ENCODE measurements at places on chromosomes 7 and 10.

GRCh38 chr7:151825721-151826120, 51.2 kb downstream of the PRKAG2 start:
- DNase-seq, result no peak

DNA sequence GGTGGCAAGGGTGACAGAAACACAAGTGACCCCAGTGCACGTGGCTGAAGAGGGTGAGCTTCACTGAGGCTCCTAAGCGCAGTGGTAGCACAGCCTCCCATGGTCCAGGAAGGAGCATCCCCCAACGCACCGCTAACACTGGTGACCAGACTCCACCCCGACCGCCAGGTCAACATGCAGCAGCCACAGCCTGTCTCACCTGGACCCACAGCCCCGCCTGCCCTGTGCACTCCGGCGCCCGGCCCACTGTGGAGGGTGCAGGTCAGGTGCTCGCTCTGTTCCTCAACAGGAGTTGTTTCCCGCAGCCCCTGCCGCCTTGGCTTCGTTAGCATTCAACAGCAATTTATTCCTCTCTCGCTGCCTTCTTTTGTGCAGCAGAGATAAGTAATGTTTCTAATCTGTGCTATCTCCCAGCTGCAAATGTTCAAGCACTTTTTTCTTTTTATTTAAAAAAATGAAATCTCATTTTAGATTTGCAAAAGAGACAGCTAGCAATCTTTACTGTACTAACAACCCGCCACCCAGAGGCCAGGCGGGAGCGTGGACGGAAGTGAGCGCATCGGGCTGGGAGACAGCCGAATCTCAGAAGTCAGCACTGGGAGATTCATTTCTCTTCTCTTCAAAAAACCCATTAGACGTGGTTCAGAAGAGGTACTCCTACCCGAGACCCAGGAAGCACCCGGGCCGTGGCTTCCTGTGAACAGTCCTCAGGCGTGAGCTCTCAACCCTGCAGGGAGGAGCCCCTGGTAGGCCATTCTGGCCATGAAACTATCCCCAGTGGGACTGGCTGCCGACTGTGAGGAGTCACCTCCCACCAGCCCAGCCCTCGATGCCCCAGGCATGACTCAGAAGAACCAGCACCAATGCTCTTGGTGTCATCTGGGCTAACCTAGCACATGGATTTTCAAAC, 133.4 kb downstream of the MAD1L1 start:
- no peak for DNase-seq

- DNase-seq, result no peak
These were observed 64.9 kb downstream of the CUL1 start for GRCh38 chr7:148763622-148764021.

DNA sequence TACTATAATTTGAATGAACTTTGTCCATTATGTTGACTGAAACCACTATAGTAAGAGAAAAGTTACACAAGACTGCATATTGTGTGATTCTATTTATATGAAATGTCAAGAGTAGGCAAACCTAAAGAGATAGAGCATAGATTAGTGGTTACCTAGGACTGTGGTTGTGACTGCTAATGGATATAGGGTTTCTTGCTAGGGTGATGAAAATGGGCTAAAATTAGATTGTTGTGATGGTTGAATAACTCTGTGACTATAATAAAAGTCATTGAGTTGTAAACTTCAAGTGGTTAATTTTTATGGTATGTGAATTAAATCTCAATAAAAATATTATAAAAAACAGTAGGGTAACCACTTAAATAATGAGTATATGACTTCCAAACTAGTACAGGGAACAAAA, 142.9 kb upstream of the AHR start:
- no peak for DNase-seq

DNA sequence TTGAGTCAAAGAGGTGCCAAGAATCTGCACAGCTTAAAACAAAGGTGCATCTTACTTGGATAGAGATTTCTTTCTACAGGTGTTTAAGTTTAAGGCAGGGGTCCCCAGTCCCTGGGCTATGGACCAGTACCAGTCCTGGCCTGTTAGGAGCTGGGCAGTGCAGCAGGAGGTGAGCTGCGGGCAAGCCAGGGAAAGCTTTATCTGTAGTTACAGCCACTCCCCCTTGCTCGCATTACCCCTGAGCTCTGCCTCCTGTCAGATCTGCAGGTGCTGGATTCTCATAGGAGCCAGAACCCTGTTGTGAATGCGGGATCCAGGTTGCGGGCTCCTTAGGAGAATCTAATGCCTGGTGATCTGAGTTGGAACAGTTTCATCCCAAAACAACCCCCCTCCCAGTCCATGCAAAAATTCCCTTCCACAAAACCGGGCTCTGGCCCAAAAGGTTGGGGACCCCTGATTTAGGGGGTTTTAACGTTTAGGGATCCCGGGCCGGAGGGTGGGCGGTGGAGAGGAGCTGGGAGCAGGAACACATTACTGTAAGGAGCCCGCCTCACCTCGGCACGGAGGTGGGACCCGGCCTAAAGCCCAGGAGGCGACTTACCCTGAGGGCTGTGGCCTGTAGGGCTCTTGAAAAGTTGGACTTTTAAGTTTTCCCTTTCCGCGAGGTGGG, 60.2 kb downstream of the ZNF467 start:
- no peak for DNase-seq

DNA sequence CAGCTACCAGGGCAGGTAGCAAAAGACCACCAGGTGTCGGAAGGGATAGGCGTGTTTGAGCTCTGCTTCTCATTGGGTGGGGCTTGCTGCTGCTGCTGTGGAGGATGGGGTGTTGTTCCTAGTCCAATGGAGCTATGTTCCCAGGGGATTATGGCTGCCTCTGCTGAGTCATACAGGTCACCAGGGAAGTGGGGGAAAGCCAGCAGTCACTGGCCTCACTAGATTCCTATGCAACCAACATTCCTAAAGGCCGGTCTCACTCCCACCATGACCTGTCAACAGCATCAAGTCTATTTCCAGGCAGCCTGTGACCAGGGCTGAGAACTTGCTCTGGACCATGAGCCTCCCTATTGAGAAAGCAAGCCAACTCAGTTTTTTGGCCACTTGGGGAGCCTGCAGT, 1160.8 kb downstream of the REEP3 start:
- peak; percentile 47 for DNase-seq

- DNase-seq, result no peak
These were observed 32.2 kb upstream of the ZFAND2A start for GRCh38 chr7:1192171-1192676.

DNA sequence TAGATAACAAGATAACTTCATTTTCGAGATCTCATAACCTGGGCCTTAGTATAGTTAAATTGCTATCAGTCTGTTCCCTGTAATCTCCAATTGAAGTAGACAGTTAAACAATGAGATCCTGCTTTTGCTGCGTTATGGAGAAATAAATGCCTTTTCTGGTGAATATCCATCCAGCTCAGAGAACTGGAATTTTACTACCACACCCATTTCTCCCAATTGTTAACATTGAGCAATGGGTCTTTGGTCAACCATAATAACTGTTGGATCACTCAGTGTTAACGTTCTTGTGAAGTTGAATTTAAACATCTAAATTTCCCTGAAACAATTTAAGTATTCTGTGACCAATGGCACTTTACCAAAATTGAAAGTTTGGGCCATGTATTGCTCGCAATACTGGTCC, 3.0 kb downstream of the CALU start:
- DNase-seq, result no peak

- peak; percentile 44 for DNase-seq
These were observed 43.0 kb downstream of the TMEM130 start for GRCh38 chr7:98826811-98827231.

- no peak for DNase-seq
These were observed 157.0 kb downstream of the TAX1BP1 start for GRCh38 chr7:27897001-27897400.

DNA sequence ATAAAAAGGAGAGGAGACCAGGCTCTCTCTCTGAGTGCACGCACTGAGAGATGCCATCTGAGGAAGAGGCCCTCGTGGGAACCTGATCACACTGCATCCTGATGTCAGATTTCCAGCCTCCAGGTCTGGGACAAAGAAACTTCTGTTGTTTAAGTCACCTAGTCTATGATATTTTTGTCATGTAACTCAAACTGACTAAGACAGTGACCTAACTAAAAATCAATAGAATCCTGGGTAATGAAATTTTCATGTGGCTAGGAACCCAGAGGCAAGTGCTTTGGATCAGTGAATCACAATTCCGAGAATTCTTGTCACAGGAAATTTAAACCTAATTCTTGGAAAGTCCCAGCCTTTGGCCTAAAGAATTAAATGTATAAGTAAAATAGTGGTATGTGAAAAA, 107.7 kb downstream of the SLC16A9 start:
- DNase-seq, result no peak

GRCh38 chr7:91230503-91230902, 33.7 kb upstream of the FZD1 start:
- DNase-seq, result no peak

DNA sequence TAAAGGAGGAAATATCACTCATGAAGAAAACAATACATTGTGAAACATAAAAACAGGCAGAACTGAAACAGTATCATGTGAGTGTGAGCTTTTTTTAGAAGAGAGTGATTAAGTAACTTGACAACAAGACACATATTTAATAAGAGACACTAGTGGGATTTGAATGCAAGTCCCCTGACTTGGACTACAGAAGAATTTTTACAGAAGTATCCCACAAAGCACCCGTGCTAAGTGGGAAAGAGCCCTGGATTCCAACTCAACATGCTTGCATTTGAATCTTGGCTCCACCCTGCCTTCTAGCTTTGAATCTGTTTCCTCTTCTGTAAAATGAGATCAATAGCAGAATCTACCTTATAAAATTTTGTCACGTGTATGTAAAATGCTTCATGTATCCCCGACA, 166.2 kb downstream of the ZNF365 start:
- no peak for DNase-seq

DNA sequence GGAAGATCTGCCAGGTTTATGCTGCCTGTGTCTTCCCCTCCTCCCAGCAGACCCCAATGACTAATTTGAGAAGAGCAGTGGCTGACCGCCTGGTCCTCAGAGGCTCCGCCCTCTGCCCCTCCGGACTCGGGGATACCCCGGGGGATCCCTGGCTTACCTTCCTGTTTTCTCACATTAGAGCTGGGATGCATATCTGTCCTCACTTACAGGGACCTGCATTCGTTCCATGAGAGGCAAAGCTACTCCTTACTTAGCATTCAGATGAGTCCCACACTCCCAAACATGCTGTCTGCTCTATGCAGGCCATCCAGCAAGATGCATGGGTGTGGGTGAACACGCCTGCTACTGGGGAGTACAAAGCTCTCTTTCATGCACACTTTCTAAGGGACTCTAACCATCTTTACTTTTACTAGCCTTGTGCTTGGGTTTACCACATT, 24.0 kb downstream of the VOPP1 start:
- no peak for DNase-seq

- no peak for DNase-seq
These were observed 168.7 kb downstream of the FRMD4A start for GRCh38 chr10:14162061-14162460.

All from ELF-1 (cell line).